Activated CD4-positive, alpha-beta T cell treated with anti-CD3 and anti-CD28 coated beads for 24 hours (primary cell): ENCODE measurements at places on chromosomes 6 and 20.

DNA sequence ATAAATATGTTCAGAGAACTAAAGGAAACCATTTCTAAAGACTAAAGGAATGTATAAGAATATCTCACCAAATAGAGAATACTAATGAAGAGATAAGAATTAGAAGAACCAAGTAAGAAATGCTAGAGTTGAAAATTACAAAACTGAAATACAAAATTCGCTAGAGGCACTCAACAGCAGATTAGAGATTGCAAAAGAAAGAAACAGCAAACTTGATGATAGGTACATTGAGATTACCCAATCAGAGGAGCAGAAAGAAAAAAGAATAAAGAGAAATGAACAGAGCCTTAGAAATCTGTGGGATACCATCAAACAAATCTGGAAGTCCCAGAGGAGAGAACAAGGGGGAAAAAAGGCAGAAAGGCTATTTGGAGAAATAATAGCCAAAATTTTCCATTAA lies 6.3 kb upstream of the PDCD2 start:
- DNase-seq: no peak

DNA sequence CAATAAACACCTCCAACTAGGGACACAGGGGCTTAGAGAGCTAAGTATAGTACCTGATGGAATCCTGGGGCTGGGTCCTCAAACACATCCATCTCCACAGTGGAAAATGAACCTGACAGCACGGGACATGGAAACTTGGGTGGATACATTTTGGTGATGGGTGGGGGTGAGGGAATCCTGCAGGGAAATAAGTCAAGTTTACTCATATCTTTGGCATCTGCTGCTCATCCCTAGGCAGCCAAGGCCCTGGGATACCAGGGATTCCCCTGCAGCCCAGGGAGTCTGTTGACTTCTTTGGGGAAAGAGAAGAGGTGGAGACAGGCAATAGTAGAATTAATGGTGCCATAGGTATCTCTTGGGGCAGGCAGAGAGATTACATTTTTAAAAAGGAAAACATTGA lies 6.6 kb downstream of the APOBEC2 start:
- DNase-seq: no peak

GRCh38 chr6:122005661-122006060 lies 393.8 kb upstream of the HSF2 start:
- DNase-seq: no peak

DNA sequence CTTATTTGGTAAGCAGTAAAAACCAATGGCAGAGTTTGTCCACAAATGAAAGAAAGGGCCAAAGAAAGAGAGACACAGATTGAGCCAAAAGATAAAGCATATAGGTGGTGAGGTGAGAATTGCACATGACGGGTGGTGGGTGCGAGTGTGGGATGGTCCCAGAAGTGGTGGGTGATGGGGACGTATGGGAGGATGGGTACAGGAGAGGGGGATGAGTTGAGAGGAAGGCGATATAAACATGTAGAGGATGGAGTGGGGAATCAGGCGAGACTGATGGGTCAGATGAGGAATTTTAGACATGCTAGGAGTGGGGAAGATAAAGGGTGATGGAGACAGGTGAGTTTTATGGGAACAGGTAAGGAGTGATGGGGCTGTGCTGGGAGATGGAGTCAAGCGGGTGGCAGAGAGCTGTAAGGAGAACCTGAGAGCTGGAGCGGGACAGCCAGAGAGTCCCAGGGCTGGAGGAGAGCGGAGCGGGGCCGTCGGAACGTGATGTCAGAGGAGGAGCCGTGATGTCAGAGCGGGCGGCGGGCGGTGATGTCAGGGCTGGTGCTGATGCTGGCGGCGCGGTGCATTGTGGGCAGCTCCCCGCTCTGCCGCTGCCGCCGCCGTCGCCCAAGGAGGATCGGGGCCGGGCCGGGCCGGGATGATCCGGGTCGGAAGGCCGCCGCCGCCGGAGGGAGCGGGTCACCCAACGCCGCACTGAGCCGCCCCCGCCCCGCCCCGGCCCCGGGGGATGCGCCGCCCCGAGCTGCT lies at the start of gene TTBK1:
TTBK1 (plus strand) TSS at position 574 of the 756 bp plus-strand sequence. CDS start 3,180 bp downstream, outside the sequence.
- no peak for DNase-seq

DNA sequence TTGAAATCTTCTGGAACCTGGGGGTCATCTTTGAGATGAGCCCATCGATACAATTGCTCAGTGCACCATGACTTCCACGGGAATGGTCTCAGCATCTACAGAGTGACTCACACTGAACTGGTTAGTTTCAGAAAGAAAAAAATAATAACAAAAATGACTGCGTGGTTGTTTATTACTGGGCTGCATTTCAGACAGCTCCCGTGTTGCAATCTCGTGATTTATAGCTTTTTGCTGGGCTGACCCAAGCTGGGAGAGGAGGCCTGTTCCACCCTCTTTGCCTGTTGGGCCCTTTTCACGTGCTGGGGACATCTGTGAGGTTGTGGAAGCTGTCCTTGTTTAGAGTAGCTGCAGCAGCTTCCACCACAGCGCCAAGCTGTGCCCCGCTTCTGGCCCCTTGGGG lies 225.5 kb downstream of the BMP7 start:
- DNase-seq: no peak

DNA sequence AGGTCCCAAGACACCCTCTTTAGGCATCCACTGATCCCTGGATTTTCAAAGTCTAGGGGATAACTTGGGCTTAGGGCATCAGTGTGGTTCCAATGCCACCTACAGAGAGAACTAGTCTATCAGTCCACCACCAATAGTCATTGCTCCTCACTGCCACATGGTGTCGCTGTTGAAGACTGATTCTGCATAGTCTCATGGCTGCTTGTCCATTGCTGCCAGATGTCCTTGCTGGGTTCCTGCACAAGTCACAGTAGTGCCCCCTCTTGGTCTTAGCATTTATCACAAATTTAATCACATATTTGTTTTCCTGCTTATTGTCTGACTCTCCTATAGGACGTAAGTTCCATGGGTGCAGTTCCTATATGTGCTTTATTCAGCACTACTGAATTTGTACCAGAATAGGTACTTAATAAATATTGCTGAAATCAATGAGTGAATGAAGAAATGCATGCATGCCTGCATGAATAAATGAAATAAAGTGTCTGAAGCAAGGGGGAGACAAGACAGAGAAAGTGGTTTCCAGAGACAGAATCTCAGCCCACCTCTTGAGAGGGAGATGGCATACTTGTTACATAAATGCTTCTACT lies 45.9 kb upstream of the RALY start:
- peak; percentile 40 for DNase-seq

- DNase-seq: no peak
These were observed 237.0 kb downstream of the LRFN2 start for GRCh38 chr6:40349901-40350746.

DNA sequence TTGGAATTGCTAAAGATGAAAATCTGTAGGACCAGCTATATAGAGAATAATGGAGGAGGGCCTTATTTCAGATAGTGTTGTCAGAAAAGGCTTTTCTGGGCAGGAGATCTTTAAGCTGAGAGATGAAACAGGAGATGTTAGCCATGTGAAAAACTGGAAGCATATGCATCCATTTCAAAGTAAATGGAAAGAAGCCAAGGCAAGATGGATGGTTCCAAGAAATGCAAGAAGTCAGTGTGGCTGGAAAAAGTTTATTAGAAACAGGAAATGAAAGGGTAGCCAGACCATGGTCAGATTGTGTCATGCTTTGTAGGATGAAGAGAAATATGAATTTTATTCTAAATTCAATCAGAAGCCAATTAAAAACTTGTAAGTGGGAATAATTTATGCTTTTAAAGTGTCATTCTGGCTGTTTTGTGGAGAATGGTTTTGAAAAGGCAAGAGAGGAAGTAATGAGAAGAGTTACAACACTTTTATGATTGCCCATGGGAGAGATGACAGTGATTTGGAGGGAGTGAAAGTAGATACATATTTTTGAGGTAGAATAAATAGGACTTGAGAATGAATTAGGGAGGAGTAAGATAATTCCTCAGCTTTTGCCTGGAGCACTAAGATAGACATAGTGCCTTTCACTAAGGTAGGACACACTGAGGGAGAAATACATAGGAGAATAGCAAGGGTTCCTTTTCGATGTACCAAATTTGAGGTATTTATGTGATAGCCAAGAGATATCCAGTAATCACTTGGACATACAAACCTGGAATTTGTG lies 620.1 kb downstream of the HTR1B start:
- no peak for DNase-seq

DNA sequence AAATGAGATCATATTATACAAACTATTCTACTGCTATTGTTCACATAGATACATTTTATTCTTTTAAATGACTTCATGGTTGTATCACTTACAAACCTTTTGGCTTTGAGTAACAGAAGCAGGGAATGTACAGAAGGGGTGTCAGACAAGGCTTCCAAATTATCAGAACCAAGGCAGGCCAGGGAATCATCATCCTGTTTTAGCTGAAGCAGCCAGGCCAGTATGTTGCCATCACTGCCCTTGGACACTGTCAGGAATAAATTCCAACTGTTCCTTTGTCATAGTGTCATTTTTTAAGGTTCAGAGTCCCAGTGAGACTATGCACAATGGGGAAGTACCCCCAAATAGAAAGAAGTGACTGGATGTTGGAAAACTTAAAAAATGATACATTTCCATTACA lies 23.1 kb upstream of the PKIG start:
- no peak for DNase-seq

GRCh38 chr6:20778459-20778858 lies 244.2 kb downstream of the CDKAL1 start:
- DNase-seq: no peak
